GM23248 (cell line): ENCODE measurements at places on chromosomes 2 and 18. TPM values are rescaled to one million over a fixed set of nuclear protein-coding genes. Genes with fewer than 3 reads are reported as not detected.

GKN1 gene
- polyA plus RNA-seq = not detected in 2 replicates

ARHGEF33 gene
- polyA plus RNA-seq = 0.52 and 0.75 TPM in 2 replicates

HOXD10 gene
- polyA plus RNA-seq = 10.9 and 16.0 TPM in 2 replicates

PXDN gene
- 222 and 235 TPM in 2 replicates for polyA plus RNA-seq

TYMS gene
- 71.5 and 72.8 TPM in 2 replicates for polyA plus RNA-seq

SRD5A2 gene
- polyA plus RNA-seq = not detected in 2 replicates
